ENCODE measurements at places on chromosomes 3 and 15. TPM values are rescaled to one million over a fixed set of nuclear protein-coding genes. Genes with fewer than 3 reads are reported as not detected.

DNA sequence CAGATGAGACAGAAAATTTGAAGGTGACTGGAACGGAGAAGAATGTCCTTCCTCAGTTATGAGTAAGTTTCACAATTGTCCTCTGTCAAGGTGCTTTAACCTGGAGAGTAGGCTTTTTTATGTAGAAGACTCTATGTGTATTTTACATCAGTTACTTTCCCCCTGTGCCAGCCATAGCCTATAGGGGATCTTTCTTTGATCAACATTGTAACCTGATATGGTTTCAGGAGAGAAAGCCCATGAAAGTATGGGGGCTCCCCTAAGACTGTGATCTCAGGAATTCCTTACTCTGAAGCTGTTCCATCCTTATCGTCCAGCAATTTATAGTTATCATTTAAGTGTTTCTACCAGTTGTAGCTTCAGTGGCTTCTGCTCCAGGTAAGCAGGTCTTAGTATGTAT is 1076.3 kb upstream of the EPHA6 start:
- DNase-seq: no peak

- no peak for DNase-seq
Measured at GRCh38 chr3:12681943-12682390, 18.1 kb upstream of the RAF1 start.

CFAP91 gene
- total RNA-seq: 0.57 TPM

DNA sequence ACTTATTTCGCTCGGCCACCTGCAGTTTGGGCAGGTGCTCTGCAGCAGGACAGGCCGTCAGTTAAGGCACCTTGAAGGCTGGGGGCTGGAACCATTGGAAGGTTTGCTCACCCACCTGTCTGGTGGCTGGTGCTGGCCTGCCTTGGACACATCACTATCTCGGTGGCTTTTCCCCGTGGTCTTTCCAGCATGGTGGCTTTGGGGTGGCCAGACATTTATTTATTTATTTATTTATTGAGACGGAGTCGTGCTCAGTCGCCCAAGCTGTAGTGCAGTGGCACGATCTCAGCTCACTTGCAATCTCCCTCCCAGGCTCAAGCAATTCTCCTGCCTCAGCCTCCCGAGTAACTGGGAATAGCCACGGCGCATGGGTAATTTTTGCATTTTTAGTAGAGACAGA is 11.7 kb downstream of the ISG20 start:
- no peak for DNase-seq

DNA sequence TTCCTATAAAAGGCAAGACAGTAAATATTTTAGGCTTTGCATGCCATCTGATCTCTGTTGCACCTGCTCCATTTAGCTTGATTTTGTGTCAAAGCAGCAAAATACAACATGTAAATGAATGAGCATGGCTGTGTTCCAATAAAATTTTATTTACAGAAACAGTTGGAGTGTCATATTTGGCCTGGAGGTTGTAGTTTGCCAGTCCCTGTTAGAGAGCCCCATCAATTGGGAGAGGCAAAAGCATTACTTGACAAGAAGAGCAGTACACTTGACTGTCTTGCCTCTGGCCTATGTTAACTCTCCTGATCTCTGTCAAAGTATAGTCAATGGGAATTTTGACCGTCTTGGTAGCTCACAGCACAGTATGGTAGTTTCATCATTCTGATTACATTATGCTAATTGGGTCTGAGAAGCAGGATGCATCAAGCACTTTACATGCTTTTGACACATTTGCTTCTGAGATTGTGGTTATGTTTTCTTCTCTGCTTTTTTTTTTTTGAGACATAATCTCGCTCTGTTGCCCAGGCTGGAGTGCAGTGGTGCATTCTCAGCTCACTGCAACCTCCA is 35.4 kb downstream of the SLC28A2 start:
- no peak for DNase-seq

- no peak for DNase-seq
Measured at GRCh38 chr15:95584088-95584487, 746.4 kb upstream of the NR2F2 start.

TAMM41 gene
- 12.0 TPM for total RNA-seq

DNA sequence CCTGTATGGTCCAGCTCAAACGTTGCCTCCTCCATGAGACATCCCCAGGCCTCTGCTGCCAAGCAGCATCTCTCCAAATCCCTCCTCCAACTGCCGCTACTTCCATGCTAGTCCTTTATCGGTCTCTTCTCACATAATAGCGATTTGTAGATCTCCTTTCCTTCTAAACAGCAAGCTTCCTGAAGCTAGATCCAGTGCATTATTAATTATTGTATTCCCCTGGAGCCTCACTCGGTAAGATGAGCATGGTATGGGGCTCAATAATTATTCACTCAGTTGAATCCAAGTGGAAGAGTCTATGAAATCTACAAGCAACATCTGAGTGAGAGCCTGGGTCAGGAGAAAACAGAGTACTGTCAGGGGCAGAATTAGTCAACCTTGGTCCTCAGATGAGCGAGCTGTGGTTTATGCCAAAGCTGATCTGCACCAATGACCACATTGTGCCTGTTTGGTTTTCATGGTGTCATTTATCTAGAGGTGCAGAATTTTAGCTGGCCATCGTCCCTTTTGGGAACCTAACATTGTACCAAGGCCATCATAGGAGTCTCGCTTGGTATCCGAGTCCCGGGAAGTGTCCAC is 93.8 kb upstream of the UBE2E1 start:
- DNase-seq: no peak

AMIGO3 gene
- 0.35 TPM for total RNA-seq

- no peak for DNase-seq
Measured at GRCh38 chr15:38687340-38687739, 122.7 kb upstream of the RASGRP1 start.

DNA sequence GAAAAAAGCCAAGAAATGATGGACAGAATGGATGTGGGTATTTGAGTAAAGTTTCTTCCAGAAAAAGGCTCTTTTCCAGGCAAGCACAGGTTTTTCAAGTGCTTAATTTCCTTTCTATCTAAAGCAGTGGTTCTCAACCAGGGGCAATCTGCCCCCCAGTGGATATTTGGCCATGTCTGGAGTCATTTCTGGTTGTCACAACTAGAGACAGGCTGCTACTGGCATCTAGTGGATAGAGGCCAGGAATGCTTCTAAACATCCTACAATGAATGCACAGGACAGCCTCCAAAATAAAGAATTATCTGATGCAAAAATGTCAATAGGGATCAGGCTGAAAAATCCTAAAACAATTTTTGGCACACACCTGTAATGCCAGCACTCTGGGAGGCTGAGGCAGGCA is 23.9 kb downstream of the SEC22C start:
- DNase-seq: no peak

- DNase-seq: no peak
Measured at GRCh38 chr15:78061963-78062427, 15.5 kb downstream of the TBC1D2B start.

PSTPIP1 gene
- total RNA-seq: 2.7 TPM

DNA sequence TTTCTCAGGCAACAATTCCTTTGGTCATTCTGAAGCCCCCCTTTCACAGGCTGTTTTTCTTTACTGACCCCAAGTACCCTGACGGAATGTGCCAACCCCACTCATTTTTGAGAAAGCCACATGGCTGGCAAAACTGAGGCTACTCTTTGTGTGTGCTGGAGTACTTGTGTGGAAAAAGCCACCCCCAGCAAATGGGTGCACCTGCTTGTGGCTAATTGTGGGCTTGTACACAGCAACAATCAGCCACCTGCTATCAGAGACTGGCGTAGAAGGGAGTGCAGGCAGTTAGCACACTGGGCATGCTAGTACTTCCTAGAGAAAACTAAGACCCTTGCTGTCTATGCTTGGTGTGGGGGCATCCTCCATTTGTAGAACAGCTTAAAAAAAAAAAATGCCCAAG is 110.1 kb upstream of the LMOD3 start:
- no peak for DNase-seq

SLC28A2 gene
- total RNA-seq: not detected

CCDC13 gene
- total RNA-seq: 1.1 TPM

DNA sequence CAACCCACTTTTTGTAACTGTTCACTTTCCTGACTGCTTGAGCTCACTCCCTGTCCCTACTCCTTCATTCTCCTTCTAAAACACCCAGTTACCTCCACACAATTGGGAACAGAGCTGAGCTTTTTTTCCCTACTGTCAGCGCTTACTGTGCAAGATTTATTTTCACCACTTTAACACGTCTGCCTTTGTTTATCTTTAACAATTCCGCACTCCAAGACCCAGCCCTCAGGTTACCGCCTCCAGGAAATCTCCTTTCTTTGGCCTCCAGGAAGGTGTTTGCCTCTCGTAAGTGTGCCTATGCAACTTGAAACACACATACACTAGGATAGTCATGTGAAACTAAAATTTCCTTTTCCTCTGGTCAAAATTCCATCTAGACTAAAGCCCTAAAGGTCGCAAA is 271.9 kb upstream of the TPRG1 start:
- DNase-seq: no peak

DNA sequence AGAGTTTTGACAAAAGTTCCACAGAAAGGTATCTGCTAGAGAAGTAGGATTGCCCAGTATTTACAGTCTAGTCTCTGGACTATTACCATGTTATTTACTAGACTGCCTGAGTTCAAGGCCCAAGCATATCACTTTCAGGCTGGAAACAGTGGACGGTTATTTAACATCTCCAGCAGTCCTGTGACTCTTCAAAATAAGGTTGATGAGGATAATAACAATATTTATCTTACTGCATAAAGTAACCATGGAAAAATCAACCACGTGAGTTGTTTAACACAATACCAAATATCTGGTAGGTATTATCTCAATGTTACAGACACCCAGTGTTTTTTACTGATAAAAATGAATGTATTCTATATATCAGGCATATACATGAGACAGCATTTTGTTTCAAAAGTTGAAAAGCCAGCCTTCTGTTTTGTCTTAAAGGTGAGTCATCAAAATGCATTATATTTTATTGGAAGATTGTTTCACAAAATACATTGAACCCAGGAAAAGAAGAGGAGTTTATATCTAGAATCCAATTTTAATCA is 535.8 kb downstream of the TBL1XR1 start:
- DNase-seq: no peak

DNA sequence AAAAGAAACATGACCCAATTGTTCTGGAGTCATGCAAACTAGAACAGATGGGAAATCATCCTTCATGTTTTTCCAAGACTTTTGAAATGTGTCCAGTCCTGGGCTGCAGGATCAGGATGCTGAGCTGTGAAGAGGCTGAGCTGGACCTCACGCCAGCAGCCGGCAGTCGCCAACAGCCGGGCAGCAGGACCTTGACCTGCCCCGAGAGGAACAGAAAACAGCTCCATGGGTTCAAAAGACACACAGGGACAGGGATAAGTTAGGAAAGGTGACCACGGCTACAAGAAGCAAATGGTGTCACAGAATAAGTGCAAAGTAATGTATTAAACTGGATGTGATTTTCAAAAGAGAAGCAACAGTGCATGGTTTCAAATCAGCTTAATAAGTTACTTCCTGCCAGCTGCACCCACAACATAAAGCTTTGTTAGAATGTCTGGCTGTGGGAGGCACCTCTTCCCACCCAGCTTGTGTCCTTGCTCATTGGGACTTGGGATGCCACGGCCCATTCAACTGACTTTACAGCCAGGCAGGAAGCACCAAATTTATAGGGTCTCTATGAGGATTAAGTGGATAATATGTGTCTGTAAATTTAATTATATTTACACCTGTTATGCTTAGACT is 266.4 kb downstream of the GABRG3 start:
- no peak for DNase-seq

SERPINI2 gene
- 0.46 TPM for total RNA-seq

TICRR gene
- total RNA-seq: 0.03 TPM

CMTM8 gene
- 5.5 TPM for total RNA-seq

AGBL1 gene
- total RNA-seq: 0.19 TPM

Measured in cardiac septum (tissue), 1 donor.